ENCODE measurements at places on chromosomes 1 and 21.

- DNase-seq: no peak
Measured at GRCh38 chr1:106717591-106717990, 338.9 kb upstream of the PRMT6 start.

GRCh38 chr1:240691909-240692705 lies 80.2 kb upstream of the GREM2 start:
- peak; percentile 4 for DNase-seq

- no peak for DNase-seq
Measured at GRCh38 chr1:32773764-32774463, 43.2 kb downstream of the YARS1 start.

GRCh38 chr1:58804853-58805565 lies 21.2 kb upstream of the JUN start:
- DNase-seq: no peak

DNA sequence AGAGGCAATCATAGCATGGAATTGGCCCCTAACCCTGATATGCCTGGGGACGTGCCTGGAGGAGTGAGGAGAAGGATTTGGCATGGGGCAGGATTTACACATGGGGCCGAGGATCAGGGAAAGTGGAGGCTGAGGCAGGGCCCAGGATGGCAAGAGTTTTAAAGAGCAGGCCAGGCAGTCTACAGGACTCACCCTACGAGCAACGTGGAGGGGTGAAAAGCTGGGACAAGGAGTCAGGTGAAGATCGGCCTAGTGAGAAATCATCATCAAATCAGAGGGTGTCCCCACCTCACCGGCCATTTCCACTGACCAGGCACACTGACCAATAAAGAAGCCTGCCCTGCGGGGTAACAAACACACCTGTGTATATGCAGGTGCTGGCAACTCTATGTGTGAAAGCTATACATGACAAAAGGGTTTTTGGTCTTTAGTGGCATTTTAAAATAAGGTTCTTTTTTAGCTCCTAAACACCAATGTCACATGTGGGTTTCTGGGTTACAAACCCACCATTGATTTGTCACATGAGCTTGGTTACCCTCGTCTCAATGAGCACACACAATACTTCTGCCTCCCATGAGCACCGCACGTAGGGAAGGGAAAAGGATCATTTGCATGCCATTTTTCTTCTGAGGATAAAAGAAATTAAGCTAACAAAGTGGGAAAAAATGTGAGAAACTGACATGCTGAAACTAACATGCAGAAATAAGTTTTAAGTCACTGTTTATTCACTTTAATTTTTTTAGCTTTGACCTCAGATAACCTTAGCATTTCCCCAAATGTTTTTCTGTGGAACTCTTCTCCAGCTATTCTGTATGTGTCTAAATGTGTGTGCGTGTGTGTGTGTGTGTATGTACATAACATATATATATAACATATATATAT lies 168.1 kb upstream of the EDN2 start:
- DNase-seq: no peak

DNA sequence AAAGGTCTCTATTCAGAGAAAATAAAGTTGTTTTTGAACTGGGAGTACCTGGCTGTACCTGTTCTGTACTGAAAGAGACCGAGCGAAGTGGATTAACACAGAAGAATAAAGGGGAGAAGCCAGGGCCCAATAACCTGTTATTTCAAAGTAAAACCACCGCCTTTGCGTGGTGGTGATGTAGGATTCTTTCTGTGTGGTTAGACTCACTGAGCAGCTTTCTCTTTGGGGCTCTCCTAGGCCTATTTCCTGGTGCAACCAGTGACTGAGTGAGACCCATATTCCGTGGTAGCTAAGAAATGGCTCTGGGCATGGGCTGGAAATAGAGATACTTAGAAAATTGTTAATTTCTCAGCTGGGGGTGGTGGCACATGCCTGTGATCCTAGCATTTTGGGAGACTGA lies 99.9 kb downstream of the XCL2 start:
- DNase-seq: no peak

DNA sequence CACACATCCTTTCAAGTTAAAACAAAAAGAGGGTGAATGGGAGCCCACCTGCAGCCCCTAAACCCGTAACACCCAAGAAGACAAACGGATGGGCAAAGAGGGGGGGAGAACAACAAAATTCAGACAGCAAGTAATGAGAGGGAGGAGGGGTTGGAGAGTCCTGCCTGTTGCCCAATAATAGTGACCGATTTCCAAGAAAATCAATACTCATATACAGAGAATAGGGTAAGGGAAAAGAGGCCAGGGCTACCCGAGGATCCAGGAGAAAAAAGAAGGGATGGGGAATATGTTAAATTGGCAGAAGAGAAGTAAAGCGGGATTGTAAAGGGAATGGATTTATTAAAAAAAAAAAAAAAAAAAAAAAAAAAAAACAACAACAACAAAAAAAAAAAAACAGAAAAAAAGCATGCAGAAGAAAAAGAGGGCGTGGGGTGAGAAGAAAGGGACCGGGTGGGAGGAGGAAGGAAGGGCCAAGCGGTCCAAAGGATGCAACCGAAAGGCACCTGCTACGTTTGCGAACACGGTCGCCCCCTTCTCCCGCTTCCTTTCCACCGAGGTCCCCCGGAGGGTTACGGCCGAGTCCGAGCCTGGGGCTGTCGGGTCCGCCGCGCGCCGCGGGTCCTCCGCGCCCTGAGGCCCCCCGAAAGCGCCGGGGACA lies 930 bp downstream of the SLC30A10 start:
- DNase-seq: no peak

DNA sequence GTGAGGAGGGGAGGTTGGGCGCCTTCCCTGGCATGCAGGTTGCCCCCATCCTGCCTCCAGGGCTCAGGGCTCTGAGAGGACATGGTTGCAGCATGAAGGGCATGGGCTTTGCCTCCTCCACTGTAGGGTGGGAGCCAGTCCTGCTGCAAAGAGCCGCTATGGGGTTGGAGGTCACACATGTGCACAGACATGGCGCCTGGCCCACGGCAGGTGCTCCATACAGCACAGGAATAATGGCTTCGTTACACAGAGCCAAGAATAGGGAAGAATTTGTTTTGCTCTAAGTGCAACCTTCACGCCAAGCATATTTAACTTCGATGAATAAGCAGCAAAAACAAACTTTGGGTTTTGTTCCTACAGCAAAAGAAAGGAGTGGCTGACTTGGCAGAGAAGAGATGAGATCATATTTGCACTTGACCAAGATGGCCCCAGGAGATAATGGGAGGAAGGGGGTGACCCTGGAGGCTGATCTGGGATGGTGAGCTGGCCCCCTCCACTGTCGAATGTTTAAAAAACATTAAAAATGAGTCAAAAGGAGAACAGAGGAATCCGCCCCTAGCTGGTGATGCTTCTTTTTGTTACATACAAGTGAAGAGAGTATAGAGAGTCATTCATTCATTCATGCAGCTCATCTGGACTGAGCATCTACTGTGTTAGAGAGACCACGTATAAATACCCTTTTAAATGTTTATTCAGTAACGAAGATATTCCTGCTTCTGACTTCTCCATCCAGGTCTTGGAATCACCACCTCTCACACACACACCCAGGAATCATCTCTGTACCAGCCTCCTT lies 12.4 kb upstream of the C2CD2 start:
- DNase-seq: no peak

- no peak for DNase-seq
Measured at GRCh38 chr1:160309571-160309970, 24.6 kb upstream of the PEX19 start.

DNA sequence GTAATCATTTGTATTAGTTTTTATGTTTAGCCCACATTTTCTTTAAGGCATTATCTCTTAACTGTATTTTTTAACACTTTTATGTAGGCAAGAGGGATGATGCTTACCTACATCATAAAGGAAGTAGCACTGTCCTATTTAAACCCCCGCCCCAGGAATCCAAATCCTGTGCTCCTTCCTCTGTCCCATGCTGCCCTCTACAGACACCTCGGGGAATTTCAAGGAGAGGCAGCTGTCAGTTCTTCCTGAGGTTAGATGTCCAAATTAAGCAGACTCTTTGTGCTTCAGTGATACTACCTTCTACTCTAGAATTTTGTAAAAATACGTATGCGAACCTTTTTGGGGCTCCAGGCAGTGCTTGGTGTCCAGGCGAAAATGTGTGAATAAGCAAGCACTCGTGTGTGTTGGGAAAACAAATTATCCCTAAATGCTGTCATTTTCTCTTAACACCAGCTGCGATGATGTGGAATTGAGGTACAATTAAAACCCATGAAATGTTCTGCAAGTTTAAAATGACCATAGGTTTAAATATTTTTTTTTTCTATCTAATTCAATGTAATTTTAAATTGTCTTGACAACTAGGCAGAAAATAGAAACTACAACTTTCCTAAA lies 19.2 kb downstream of the CRCT1 start:
- DNase-seq: no peak

GRCh38 chr1:72283307-72284083 lies 1.2 kb upstream of the NEGR1 start:
- DNase-seq: peak; percentile 79

DNA sequence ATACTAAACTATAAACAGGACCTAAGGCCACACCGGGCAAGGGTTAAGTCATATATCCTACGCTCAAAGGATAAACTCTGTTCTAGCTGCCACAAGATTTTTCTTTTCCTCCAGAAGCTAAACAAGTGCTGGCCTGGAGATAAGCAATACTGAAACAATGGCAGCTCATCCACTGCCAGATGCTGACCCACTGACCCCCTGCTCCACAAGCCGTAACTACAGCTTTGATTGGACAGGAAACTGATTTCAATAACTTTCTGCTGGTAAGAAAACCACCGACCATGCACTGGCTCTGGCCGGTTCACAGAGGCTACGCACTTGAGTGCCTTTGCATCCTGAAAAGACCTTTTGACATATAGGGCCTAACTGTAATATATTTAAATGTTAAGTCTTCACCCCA lies 51.3 kb upstream of the PLA2G2C start:
- DNase-seq: no peak

DNA sequence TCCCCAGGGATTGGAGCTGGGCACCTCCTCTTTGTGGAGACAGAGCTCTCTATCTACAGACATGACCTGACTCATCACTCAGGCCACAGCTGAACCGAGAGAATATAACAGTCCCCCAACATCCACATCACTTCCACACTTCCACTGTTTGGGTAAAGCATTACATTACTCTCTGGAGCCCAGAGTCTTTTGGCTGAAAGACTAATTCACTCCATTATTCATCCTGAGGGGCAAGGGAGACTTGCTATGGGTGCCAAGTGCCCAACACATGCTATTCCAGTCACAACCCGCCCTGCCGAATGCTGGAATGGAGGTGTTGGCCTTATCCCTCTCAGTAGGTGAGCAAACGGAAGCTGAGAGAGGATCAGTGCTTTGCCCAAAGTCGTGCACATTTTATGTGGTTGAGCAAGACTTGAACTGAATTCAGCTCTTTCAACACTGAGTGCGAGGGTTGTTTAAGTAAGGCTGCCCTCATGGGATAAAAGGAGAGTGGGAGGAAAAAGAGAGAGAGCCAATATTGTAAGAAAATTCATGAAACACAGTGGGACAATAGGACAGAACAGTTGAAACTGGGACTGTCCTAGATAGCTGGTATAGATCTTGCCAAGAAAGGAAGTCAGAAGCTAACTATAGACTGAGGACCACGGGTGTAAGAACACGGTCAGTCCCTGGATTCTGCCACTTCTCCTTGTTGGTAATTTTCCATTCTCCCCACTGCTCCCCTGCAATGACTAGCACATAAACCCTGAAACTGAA lies 13.5 kb upstream of the CHI3L1 start:
- no peak for DNase-seq

DNA sequence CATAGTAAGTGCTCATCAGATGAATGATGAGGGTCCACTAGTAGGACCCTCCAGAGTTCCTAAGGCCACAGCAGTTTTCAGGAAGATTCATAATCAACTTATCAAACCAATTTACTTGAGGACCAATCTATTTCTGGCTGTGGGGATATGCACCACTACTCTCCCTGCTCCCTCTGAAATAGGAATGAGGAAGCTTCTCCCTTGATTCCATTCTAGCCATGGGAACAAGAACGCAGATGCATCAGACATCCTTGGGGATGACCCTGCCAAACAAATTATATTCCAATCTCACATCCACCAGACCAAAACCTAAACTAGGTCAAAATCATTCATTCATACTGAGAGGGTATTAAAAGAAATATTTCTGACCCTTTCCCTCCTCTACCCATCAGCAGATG lies 31.5 kb downstream of the JAK1 start:
- no peak for DNase-seq

DNA sequence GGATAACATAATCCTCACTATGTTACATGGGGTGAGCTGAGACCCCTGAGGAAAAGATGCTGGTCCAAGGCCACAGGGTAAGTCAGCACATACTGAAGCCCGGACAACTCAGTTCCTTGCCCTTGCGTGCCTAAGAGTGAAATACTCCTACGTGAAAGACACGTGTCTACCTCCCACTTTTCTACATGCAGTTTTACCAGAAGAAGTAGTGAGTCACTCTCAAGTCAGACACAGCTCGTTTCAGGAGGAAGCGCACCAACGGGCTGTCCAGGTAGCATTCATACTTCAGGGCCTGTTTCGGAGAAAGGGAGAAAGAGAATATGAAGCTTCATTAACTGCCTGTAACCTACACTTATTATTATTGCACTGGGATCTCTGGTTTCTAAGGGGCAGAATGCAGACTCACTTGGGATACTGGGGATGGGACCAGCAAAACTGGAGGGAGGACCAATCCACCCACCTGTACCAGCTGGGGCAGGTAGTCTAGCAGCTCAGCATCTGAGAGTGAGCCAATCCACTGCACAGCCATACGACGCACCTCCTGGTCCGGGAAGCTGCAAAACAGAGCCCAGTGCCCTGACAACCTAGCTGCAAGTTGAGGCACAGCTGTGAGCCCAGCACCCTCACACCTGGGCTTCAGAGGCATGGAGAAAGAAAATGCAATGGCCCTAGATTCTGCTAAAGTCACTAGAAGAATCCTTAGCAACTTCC lies 32.4 kb upstream of the PPP1R15B start:
- no peak for DNase-seq

GRCh38 chr1:5311634-5312292 lies 657.4 kb downstream of the AJAP1 start:
- DNase-seq: no peak
